ENCODE measurements at places on chromosomes 3 and 15. TPM values are rescaled to one million over a fixed set of nuclear protein-coding genes. Genes with fewer than 3 reads are reported as not detected.

DNA sequence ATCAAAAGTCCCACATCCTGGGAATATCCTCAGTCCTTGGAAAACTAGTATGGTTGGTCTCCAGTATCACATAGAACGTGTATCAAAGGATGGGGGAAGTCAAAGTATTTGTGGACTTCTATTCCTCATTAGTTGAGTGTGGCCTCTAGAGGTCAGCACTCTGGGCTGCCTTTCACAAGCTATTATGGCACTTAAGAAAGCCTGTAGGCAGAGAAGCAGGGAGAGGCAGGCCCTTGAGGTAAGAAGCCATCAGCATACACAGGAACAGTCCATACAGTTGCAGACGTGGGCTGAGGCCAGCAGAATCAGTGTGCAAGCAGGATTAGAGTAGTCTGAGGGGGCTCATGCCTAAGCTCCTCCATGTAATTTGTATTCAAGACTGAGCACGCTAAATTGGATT, 341.7 kb downstream of the CLSTN2 start:
- no peak for DNase-seq

DNA sequence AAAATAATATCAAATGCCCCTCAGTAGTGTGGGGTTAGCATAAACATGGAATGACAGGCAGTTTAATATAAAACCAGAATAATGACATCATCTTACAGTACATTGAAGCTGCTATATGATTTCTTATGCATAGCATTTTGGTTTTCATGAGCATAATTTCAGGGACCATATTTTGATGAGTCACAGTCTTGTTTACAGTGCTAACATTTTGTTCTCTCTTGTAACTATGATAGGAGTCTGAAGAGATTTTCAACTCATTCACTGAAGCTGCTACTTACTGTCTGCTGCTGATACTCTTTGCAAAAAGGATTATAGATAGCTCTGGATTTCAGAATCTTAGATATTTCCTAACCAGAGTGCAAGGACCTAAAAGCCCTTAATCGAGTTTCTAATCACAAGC, 92.6 kb upstream of the CCDC54 start:
- no peak for DNase-seq

DNA sequence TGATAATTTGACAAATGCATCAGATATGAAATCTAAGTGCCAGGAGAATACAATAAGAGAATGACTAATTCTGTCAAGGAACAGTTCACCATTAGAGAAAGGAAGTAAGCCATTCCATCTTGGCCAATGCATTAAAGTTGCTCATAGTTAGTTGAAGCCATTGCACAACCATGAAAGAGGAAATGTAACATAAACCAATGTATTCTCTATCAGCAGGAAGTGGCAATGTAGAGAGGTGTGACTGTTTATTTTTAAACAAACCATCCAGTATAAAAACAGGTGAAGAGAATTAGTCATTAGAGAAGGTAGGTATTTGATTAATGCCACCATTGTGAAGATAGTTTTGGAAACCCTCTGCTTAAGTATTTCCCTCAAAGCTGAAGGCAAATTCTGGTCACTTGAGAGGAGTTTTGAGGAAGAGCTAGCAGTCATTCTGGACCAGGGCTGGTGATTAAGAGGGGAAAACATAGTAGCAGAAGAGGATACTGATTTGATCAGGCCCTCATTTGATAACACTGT, 10.7 kb upstream of the ANXA2 start:
- no peak for DNase-seq

- no peak for DNase-seq
These were observed 101.7 kb downstream of the ADCY5 start for GRCh38 chr3:123347205-123347604.

- no peak for DNase-seq
These were observed 29.7 kb downstream of the TJP1 start for GRCh38 chr15:29792426-29793159.

GRCh38 chr3:46987319-46987742, 7.9 kb downstream of the NBEAL2 start:
- DNase-seq = no peak

DNA sequence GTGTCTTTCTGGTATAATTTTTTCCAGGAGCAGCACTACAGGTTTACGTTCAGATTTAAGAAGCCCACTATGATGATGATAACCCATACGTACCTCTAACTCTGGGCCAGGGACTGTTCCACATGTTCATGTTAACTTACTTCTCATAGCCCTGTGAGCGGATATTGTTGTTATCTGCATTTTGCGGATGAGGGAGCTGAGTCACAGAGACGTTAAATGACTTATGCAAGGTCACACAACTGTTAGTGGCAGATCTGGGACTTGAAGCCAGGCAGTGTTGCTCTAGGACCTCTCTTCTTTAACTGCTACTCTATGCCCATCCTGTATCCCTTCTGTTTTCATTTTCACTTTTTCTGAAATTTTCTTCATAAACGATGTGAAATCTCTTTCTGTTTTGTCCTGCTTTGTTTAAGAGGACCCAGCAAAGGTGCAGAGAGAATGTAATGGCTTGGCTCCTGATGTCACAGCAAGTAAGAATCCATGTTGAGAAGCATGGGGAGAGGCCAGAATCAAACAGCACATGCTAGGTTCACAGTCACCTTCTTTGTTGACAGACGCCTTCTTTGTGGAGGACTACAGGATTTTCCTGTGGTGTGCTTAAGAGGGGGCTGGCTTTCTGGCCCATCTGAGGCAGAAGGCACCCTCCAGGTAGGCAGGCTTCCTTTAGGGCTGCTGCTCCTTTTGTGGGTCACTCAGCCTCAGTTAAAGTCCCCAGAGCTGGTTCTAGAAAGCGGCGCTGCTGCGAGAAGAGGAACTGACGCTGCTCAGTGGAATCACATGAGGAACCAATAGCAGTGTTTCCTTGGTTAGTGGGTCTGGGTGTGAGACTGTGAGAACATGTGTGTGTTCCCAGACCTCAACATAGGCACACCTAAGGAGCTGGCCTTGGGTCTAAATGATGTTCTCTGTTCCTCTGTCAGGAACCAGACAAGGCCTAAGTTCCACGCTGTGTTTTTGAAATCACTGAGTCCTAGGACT, 121.6 kb downstream of the TMEM108 start:
- DNase-seq = no peak

- no peak for DNase-seq
These were observed 53.0 kb downstream of the PIAS1 start for GRCh38 chr15:68107142-68107541.

DNA sequence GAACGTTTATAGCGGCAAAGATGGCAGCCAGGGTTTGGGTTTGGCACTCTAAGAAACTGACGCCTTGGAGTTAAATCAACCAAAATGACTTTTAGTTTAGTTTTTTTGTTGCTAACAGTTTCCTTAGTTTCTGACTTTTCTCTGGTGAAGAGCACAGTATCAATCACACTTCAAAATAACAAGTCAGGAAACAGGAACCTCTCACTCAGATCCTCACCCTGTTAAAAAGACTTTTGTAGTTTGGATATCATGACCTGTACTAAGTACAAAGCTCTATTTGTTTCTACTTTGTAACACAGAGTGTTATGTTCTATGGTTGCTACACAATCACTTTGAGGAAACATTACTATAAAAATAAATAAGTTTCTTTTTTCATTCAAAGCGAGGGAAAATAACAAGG, 51.1 kb downstream of the ATP10A start:
- no peak for DNase-seq

DNA sequence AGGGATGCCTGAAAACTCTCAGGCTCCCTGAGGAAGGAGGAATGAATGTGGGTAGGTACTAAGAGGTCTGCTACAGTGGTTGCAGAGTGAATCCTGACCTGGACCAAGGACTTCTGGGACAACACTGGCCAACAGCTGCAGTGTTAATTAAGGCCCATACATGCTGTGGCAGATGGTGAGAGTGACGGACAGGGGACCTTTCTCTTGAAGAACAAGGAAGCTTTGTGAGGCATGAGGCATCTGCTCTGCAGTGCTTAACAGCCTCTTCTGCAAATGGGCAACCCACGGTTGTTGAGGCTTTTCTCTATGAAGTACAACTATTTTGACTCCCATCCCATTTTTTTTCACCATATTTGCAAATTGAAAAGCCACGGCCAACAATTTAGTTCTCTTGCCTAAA, 26.6 kb upstream of the ACAN start:
- no peak for DNase-seq

- no peak for DNase-seq
These were observed 22.1 kb upstream of the LARS2 start for GRCh38 chr3:45366290-45366689.

DNA sequence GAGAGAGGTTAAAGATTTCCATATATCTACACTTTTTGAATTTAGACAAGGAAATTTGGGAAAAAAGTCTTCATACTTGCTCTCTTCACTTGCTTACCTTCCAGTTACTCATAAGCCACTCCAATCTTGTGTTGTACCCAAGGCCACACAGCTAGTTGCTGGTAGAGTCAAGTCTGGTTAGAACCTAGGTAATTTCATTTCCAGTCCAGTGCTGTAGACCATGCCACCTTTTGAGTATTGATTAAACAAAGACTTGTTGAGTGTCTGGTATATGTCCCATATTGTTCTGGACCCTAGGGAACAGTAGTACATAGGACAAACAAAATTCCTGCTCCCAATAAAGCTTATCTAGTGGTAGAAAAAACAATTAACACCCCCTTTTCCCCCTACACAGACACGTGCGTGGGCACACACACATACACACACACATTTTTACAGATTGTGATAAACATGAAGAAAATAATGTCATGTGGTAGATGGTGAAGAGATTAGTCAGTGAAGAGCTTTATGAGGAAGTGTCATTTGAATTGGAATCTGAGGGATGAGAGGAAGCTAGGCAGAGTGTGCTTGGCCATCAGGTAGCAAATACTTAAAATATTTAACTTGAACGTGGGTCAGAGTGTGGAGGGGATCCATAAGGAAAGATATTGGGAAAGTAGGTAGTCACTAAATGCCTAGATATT, 2.1 kb downstream of the CMC1 start:
- DNase-seq = no peak

DNA sequence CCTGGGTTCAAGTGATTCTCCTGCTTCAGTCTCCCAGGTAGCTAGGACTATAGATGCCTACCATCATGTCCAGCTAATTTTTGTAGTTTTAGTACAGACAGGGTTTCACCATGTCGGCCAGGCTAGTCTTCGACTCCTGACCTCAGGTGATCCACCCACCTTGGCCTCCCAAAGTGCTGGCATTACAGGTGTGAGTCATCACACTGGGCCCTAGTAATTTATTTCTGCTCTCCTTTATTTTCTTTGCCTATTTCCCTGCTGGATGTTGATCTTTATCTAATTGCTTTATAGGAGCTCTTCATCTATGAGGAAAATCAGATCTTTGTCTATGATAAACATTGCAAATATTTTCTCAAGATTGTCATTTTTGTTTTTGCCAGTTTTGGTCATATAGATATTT, 31.7 kb downstream of the UQCC5 start:
- DNase-seq = no peak

- DNase-seq = no peak
These were observed 355.9 kb downstream of the OXSM start for GRCh38 chr3:26145769-26146168.

DNA sequence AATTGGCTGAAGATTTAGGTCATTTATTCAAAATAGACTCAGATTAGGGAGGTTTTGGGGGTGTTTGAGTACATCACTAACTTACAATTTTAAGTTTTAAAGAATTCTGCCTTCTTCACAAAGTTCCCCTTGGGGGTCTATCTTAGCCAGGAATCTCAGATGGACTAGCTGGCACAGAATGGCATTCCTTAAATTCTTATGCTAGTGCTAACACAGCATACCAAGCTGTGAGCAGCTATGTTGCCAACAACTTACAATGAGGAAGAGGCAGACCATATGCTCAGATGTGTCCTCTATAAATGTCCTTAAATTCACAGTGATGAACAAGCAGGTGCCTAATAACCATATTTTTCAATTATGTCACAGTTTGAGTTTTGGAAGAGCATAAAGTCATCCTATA, 60.9 kb upstream of the NPHP3 start:
- no peak for DNase-seq

DNA sequence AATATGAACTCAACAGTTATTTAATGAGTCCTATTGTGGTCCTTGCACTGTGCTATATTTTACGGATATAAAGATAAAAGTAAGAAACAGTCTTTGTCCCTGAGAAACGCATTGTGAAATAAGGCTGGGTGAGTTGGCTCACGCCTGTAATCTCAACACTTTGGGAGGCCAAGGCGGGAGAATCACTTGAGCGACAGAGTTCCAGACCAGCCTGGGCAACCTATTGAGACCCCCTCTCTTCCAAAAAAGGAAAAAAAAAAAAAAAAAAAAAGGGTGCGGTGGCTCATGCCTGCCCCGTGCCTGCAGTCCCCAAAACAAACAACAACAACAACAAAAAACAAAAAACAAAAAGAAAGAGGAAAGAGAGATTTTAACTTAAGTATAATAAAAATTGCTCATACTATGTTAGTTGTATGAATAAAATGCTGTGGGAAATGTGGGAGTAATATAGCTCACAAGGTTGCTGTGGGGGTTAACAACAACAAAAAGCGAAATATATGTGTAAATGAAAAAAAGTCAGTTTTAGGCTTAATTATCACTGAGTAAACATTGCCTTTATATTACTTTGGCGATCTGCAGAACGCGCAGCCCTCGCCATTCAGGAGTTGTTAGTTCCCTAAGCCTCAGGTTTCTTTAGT, 461 bp upstream of the FNDC3B start:
- DNase-seq = no peak

DNA sequence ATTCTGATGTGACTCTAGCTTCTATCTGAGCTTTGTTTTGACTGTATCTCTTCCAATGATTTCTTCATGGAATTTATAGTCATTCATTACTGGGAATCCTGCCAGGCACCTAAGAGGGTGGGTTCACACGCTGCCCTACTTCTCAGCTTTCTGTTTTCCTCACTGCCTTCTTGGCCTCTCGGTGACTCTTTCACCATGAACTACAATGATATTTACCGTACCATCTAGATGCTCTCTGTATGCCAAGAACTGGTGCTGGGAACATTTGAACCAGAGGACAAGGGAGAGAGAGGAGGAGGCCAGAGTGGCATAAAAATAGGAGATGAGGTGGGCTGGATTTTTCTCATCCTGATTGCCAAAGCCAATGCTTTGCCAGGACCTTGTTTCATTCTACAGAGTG, 280.0 kb upstream of the P2RY1 start:
- no peak for DNase-seq

ANKRD63 gene
- not detected for total RNA-seq

SLC6A1 gene
- total RNA-seq = not detected

KIF7 gene
- total RNA-seq = 0.15 TPM

RAB27A gene
- 99.0 TPM for total RNA-seq

ISY1 gene
- total RNA-seq = 66.2 TPM

ASB14 gene
- total RNA-seq = not detected
